ENCODE measurements at places on chromosomes 1 and 21. TPM values are rescaled to one million over a fixed set of nuclear protein-coding genes. Genes with fewer than 3 reads are reported as not detected.

- DNase-seq: no peak
Observed at GRCh38 chr1:235329139-235329902, 951 bp downstream of the GGPS1 start.

- no peak for DNase-seq
Observed at GRCh38 chr1:193070386-193070753, 11.0 kb downstream of the RO60 start.

LCE1B gene
- total RNA-seq: not detected

KCNE2 gene
- 0.72 TPM for total RNA-seq

MMP23B gene
- total RNA-seq: 249 TPM

GRCh38 chr1:21497466-21498061 is 11.7 kb upstream of the ALPL start:
- no peak for DNase-seq

DNA sequence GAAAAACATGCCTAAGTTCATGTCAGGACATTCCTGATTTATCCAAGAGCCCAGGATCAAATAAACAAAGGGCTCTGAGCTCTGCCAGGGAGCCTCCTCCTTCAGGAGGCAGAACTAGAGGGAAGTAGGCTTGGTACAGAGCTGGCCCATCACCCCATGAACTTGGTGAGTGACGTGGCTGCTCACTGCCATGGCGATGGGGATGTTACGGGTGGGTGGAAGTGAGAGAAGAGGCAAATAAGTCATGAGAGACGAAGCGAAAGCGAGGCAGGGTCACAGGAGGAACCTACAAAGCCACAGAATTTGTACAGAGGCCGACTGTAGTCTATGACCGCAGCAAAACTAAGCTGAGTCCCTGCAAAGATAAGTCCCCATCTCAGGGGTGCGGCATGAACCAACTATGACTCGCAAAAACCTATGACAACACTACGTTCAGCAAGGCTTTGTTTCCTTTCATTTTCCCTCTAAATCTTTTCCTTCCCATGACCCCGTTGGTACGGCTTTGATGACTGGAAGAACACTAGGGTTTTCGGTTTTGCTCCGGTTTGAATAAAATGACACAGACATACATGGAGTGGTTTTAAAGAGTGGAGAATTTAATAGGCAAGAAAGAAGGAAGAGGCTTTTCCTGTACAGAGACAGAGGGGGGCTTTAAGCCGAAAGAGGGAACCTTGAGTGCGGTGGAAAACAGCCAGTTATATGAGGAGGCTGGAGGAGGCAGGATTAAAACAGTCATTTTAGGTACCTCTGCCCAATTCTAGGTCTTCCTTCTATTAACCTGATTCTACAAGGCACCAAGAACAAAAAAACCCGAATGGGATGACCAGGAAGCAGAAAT is 74.1 kb downstream of the CD46 start:
- DNase-seq: peak; percentile 54

DNA sequence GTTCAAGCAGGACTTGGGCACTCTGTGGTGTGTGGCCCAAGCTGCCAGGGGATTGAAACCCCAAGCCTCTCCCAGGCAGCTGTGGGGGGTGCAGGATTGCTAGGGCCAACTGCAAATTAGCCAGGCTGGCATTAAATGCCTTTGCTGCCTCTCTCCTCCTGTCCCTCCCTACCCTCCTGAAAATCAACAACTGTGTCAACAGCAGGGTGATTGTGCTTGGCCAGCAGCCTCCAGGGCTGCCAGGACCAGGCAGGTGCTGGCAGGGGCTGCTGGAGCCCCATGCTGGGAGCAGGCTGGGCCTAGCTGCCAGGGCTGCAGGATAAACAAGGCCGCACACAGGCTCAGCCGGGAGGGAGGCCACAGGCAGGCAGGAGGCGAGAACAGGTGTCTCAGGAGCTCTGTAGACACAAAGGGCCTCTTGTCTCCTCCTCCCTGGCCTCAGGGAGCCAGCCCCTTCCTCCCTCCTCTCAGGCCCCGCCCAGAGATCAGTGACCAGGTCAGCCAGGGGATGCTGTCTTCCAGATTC is 11.4 kb downstream of the SOX13 start:
- no peak for DNase-seq

GRCh38 chr1:213526306-213526705 is 461.5 kb upstream of the PROX1 start:
- DNase-seq: no peak

DNA sequence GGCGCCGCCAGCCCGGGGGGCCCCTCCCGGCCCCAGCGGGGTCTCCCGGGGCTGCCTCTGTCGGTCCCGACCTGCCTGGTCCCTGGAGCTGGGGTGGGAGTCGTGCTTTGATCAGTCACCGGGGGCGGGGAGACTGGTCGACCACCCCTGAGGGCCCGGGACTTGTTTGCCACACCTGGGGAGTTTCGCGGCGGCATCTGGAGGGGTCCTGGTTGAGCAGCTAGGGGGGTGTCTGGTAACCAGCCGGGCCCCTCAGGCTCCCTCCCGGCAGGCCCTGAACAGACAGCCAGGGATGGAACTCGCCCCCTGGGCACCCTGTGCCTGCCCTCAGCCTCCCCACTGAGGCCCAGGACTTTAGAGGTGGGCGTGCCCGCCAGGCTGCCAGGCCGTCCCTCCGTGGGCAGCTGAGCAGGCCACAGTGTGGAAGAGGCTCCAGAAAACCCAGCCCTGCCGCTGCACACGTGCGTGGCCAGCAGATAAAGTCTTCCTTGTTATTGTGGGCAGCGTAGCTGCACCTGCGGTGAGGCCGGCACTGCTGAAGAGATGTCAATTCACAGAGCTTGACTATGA is 13.3 kb upstream of the SAMD11 start:
- no peak for DNase-seq

- no peak for DNase-seq
Observed at GRCh38 chr1:227901239-227901905, 46.4 kb downstream of the WNT9A start.

- DNase-seq: peak; percentile 11
Observed at GRCh38 chr1:184513421-184513820, 126.6 kb downstream of the C1orf21 start.

DNA sequence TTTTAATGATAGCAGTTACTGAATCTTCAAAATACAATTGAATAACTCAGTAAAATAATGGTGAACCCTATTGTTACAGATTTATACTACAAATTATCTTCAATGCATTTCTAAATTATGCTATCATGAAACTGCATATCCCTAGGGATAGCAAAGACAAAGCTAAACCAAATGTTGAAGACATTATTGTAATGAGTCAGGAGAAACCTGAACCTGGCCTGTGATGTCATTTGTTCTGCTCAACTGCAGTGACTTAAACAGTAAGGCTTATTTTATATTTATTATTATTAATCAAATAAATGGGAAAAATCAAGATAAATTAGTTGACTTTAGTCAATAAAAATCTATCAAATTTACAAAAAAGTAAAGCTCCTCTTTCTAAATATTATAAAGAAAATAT is 100.3 kb downstream of the UCHL5 start:
- no peak for DNase-seq

DNA sequence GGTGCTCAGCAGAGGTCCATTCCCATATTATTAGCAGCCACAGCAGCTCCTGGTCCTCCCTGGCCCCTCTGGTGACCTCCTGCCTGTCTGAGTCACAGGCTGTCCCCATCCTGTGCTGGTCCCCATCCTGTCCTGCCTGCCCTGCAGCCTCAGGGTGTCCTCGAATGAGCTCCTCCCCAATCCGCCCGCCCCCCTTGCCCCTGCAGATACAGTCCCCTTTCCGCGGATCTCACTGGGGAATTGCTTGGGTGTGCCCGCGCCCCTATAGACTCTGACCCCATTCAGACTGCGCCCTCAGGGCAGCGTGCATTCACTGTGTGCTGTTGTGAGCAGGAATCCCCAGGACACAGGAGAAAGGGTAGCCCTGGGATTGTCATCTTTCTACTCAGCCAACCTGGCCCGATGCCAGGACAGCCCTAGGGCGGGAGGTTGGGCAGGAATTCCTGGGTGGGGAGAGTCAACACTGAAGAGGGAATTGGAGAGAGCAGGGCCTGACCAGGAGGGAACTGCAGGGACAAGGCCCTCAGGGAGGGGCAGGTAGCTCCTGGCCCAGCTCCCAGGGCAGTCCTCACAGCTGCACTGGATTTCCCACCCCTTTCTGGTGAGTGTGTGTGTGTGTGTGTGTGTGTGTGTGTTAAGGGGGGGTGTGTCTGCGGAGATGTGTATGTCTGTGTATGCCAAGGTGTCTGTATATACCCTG is 1.1 kb upstream of the GUCA2A start:
- DNase-seq: peak; percentile 69

F3 gene
- 356 TPM for total RNA-seq

CENPF gene
- total RNA-seq: 16.9 TPM

GRCh38 chr1:155324717-155325602 is 4.3 kb downstream of the RUSC1 start:
- peak; percentile 61 for DNase-seq

DNA sequence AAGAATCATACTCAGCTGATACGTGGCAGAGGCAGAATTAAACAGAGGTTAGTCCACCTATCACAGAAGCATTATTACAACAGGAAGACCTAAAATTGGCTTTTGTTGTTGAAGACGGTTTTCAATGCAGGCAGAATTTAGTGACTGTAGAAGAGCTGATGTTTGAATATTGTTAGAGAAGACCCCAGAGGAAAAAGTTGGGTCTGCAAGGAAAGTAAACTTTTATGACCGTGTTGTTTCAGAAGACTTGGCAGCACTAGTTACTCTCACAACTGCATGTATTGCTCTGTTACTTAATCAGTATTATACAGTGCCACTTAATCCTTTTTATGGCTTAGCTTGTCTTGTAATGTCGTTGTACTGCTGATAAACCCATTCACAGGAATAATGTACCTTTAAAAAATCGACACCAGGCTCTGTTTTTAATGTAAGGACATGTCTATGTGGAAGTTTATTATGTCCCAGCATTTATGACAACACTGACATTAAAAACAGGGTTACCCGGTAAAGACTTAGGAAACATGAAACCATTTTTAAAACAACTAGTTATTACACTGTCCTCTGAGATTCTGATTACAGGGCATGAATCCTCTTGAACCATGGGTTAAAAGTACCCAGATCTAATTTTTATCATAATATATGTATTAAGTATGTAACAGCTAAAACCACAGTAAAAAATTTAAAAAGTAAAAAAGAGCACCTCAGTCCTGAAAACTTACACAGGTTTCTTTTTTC is 235.4 kb downstream of the TTLL7 start:
- DNase-seq: no peak

GRCh38 chr1:183251959-183252450 is 65.9 kb downstream of the LAMC2 start:
- no peak for DNase-seq

MEX3A gene
- total RNA-seq: 4.6 TPM

GRCh38 chr1:233217832-233218231 is 77.7 kb downstream of the PCNX2 start:
- DNase-seq: no peak

FNDC5 gene
- 11.3 TPM for total RNA-seq

AQP10 gene
- total RNA-seq: not detected

DNA sequence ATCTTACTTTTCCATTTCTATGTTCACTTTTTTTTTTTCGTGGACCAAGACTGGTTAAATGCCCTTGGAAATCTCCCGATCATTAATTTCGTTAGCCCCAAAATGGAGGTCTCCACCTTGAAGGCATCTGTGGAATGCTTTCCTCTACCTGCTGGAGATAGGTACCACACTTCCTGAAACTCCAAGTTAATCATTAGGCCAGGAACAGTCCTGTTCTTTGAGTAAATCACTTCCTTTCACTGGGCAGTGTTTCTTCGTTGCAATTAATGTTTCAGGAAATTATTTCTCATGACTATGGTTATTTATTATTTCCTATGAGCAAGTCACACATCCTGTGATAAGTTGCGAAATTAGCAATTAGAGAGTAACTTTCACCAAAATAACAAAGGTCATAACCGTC is 225.2 kb upstream of the LYPLAL1 start:
- DNase-seq: no peak

DNA sequence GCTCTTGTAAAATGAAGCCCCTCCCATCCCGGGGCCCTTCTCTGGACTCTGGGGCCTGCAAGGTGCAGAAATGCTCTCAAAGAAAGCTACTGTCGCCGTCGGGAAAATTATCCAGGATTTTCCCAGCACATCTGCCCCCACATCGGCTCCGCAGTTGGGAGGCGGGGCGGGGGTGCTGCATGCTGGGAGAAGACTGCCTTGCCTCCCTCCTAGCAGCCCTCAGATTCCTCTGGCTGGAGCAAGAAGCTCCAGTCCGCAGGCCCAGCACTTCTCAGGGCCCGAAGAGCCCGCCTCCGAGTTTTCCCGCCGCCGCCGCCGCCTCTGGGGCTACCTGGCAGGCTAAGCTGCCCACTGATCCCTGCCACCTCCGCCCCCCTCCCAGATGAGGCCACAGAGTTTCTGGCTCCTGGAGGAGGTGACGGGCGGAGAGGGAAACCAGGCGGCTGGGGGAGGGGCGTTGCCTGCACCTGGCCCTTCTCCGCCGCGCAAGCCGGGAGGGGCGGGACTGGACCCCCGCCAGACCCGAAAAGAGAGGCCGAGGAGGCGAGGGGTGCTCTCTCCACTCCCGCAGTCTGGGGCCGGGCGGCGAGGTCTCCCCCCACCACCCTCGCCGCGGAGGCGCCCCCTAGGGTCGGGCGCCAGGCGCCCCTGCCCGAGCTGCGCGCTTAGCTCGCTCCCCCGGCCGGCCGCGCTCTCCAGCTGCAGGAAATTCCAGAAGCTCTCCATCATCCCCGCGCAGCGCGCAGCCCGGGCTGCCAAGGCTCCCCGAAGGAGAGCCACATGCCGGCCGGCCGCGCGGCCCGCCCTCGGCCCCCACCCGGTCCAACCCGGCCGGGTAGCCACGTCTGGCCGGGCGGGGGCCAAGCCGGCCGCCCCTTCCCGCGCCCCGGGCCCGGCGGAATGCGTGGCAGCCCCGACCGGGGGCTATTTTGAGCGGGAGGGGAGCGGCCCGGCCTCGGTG is 28.8 kb downstream of the AHDC1 start:
- DNase-seq: peak; percentile 88

FCAMR gene
- 2.2 TPM for total RNA-seq

GRCh38 chr1:78606274-78606673 is 14.0 kb upstream of the IFI44L start:
- peak; percentile 21 for DNase-seq

DNA sequence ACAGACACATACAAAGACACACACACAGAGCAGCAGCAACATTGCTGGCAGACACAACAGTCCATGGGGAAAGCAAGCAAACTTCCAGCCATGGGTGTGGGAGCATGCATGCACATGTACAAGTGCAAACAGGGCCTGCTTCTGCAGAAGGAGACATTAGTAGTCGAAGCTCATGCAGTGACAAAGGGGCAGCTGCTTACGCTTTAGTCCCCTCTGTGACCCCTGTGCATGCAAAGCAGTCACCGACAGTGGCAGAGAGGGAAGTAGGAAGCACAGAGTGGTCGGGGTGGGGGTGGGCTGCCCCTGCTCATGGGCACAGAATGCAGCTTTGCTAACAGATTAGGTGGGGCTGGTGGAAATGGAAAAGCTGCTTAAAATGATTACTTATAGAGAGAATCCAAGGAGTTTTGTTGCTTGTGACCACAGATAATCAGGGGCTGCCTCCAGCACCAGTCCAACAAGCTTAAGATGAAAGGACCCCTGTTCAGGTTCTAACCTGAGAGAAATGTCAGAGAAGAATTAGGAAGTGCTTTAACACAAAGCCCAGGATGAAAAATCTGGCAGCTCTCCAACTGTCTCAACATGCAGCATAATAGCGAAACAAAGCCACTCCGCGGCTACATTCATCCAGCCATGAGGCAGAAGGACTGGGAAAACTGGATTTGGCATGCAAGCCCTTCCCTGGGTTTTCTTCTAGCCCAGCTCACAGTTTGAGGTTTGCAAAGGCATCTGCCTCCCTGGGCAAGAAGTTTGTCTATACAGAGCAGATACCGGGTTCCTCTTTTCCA is 378.9 kb downstream of the KCNH1 start:
- peak; percentile 89 for DNase-seq

- peak; percentile 72 for DNase-seq
Observed at GRCh38 chr1:67749844-67750690, 65.1 kb downstream of the GADD45A start.

GRCh38 chr21:28822486-28823335 is 170.0 kb downstream of the LTN1 start:
- DNase-seq: peak; percentile 94

SLC1A7 gene
- total RNA-seq: 2.4 TPM

Data from umbilical cord (tissue), 2 donors.